ENCODE measurements at places on chromosomes 3 and 15.
A peak's percentile ranks its signal among the peaks of the same experiment; 100 is the strongest.

- DNase-seq, result no peak
These were observed 90.2 kb downstream of the SETD2 start for GRCh38 chr3:47073685-47074084.

DNA sequence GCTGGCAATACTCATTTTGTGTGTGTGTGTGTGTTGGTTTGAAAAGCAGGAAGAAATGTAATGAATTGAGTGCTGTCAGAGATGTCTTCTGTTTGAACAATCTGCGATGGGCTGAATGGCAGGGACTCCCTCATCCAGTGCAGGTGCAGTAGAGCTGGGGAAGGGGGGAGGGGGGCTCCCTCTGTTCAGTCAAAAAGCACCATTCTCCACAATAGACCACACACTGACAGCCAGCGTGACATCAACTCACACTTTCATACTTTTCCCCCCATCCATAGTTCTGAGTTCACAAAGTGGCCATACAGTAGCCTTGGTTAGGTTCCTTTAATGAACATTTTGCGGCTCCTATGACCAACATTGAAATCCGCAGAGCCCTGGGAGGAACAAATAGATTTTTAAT is 10.4 kb downstream of the SOX2 start:
- no peak for DNase-seq

DNA sequence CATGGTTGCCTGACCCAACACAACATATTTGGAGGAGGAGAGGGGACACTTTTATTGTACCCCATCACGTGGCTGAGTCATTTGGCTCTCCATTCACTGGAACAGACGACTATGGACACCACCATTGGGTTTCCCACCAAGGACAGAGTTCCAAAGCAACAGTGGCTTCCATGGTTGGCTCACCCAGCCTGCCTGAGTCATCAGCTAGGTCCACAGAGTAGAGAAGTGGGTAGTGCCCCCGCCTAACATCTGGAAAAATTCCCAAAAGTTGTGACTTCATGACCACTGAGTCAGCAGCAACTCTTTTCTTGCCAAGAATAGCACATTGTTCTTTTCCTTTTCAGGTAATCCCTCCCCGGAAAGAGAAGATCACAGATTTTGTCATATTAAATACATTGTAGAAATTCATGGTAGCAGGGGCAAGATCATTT is 3.0 kb upstream of the PPP1R2 start:
- DNase-seq, result peak; percentile 65

GRCh38 chr3:24853685-24854490 is 359.2 kb upstream of the THRB start:
- DNase-seq, result no peak

DNA sequence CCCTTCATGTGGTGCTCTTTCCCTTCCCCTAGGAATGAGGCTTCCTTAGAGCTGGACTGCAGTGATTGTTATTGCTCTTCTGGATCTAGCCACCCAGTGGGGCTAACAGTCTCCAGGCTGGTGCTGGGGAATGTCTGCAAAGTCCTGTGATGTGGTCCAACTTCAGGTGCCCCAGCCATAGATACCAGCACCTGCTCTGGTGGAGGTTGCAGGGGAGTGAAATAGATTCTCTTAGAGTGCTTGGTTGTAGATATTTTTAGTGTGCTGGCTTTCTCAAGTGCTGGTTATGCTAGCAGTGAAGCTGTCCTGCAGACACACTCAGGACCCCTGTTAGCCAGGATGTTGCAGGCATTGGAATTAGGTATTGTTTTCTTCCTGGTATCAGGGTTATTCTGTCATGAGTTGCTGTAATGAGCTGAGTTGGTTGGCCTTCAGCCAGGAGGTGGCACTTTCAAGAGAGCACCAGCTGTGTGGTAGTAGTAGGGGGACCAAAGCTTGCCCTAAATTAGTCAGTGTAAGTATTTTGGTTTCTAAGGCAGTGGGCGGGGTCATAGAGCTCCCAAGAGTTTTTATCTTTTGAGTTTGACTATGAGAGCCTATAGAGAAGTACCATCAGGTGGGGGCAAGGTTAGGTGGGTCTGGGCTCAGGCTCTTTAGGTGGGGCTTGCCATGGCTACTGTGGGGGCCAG is 317.5 kb upstream of the SGO1 start:
- no peak for DNase-seq

DNA sequence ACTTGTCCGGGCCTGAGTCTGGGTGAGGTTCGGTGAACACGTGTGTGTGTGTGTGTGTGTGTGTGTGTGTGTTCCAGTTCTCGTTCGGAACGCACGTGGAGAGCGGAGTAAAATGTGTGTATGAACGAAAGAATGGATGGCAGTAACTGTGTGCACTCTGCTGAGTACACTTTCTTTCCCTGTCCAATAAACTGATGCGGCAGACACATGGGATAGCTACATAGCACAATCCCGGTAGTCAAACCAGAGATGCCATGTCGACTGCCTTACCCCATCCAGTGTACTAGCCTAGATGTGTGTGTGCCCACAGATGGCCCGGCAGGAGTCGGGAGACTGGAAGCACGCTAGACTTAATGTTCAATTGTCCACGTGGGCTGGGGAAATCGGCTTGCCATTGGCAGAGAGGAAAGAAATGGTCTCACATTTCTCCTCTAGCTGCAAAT is 507 bp upstream of the GOLIM4 start:
- peak; percentile 95 for DNase-seq

DNA sequence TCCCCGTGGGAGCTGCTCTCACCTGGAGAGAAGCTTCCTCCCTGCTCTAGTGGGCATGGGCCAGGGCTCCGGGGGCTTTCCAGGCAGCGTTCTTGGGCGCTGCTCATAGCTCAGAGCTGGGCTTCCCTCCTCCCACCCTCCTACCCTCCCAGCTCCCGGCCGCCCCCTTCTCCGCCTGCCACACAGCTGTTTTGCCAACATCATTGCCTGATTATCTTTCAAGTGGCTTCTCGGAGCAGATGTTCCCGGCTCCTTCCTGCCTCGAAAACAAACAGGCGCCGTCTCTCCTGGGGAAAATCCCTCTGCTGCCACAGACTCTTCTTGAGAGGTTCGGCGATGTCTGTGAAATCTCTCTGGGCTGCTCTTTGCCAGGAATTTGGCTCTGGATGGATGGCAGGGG is 195.6 kb downstream of the RPLP1 start:
- DNase-seq, result peak; percentile 21

- DNase-seq, result no peak
These were observed 1.5 kb upstream of the ATR start for GRCh38 chr3:142580061-142580423.

DNA sequence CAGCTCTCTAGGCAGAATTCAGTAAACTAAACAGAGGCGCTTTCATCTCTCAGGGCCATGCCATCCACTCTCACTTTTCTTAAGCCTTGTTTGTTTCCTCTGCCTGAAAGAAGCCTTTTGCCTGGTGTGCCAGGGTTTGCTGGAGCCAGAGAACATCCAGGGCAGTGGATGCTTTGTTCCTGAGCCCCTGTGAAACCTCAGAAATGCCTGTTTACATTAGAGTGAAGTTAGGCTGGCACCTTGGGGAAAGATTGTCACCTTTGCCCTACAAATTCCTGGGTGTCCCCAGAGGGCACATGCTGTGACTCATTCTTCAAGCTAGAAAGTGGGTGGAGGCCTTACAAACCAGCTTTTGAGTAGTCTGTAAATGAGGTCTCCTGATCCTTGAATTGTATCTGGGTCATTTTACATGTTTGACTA is 10.7 kb upstream of the TRAK1 start:
- peak; percentile 62 for DNase-seq

DNA sequence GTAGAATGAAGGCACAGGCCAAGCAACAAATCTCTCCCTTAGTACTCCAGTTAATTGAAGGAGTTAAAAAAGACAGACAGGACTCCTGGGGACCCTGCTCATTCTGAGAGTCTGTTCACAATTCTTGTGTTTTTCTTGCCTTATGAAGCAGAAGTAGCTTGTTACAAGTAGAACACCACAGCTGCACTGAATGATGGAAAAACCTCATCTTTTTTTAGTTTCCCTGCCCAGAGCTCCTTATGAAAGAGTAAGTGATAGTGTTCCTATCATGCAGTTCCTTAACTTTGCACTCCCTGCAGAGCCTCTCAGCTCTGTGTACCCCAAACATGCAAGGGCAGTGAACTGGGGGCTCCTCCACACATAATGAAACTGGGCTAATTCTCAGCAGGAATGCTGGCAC is 95.5 kb downstream of the ALDH1A2 start:
- DNase-seq, result no peak

All from choroid plexus epithelial cell (primary cell).